ENCODE measurements at places on chromosomes 11 and 22.
A peak's percentile ranks its signal among the peaks of the same experiment; 100 is the strongest.

DNA sequence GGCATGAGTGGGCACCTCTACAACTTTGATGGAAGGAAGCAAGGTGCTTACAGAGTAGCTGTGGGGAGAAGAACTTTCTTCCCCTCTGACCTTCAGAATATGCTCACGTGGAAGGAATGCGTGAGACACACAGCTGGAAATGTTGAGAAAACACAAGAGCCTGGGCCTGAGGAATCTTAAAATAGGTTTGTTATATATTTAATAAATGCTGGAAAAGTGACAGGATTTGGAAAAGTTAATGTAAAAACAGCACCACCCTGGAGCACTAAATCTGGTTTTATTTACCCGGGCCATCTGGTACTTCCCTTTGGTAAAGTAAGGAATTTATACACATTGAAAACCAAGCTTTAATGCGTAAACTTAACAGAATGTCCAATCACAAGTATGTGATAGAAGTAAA, 14.0 kb upstream of the AMPD3 start:
- no peak overlapping the region for H3K4me3 ChIP-seq
- no peak for DNase-seq
- peaks cover 7% of the 10 kb centered on the region for H3K4me1 ChIP-seq
- H3K27ac ChIP-seq = no peak overlapping the region
- no peaks in the 10 kb centered on the region for H3K27me3 ChIP-seq
- H3K36me3 ChIP-seq = no peaks in the 10 kb centered on the region

GRCh38 chr11:117606211-117606610, 190.8 kb downstream of the DSCAML1 start:
- no peak overlapping the region for H3K27ac ChIP-seq
- H3K4me1 ChIP-seq = peaks cover 13% of the 10 kb centered on the region
- DNase-seq = no peak
- peaks cover 20% of the 10 kb centered on the region for H3K27me3 ChIP-seq

DNA sequence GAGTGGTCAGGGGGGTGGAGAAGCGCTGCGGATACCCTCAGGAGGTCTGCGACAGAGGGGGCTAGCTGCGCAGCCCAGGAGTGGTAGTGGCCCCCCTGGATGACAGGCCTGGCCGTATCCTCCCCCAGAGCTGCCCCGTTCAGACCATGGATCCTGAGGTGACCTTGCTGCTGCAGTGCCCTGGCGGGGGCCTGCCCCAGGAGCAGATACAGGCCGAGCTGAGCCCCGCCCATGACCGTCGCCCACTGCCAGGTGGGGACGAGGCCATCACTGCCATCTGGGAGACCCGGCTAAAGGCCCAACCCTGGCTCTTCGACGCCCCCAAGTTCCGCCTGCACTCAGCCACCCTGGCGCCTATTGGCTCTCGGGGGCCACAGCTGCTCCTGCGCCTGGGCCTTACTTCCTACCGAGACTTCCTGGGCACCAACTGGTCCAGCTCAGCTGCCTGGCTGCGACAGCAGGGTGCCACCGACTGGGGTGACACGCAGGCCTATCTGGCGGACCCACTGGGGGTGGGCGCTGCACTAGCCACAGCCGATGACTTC, 505 bp downstream of the NUDT22 start:
- H3K36me3 ChIP-seq = no peaks in the 10 kb centered on the region
- no peak overlapping the region for H3K27ac ChIP-seq
- H3K4me1 ChIP-seq = peaks cover 16% of the 10 kb centered on the region
- DNase-seq = no peak
- H3K27me3 ChIP-seq = no peaks in the 10 kb centered on the region

DNA sequence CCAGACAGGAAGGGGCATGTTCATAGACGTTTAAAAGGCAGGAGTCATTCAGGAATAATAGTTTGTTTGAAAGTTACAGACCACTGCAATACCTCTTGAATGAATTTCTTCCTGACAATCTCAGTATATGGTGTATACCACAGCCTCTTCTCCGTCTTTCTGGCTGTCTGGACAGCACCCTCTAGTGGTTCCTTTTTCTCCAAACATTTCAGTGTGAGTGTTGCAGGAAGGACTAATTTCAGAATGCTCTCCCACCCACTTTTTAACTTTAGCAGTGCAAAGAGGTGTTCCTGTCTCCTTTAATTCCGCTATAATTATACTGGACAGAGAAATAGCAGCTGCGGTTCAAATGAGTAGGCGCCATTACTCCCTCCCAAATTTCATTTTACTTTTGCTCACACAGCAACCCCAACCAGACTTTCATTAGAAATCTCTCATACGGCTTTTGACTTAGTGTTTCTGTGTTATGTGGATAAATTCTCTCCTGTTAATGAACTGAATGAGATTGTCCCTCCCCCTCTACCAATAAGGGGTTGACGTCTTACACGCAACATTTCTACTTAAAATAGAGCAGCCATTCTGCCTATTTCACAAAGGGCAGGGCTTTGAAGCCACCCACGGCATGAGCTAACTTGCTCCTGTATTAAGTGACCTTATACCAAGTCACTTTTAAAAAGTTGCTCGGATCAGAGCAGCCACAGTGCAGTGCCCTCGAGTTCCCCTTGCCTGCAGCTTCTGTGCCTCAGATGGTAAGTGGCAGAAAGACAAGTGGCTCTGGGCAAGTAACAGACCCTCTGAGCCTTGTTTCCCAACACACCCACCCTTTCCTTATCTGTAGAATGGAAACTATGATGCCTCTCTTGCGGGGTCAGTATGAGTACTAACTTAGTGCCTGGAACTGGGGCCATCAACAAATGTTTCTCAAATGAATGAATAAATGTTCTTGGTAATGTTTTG, 368.6 kb downstream of the OPCML start:
- no peak for DNase-seq
- no peak overlapping the region for H3K4me3 ChIP-seq
- H3K36me3 ChIP-seq = no peaks in the 10 kb centered on the region
- peaks cover 13% of the 10 kb centered on the region for H3K4me1 ChIP-seq
- H3K27me3 ChIP-seq = peaks cover 31% of the 10 kb centered on the region

DNA sequence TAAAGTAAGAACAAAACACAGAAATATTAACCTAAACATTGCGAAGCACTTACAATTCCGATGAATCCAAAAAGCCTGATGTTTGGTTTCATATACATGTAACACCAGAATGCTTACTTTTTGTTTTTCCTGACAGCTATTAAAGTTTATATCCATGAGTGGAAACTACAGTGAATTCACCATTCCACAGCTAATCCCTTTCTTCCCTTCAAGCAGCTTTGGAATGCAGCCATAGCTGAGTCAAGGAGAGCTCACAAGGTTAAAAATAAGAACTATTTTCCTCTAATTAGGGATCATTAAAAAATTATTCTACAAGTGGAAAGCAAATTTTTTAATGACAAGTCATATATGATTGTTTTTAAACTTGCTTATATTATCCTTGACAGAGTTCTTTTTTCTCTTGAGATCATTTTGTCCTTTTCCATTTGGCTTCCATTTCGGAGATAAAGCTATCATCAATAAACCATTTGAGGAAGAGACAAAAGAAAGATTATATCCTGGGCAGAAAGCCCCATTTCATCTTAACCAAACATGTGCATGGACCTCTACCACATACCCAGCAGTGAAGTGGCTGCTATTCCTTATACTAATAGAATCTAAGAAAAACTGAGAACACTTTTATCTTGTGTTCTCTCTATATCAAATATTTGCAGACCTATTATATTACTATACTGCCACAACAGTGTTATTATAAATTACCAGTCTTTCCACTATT, 19.7 kb upstream of the FIBIN start:
- no peak overlapping the region for H3K27ac ChIP-seq
- no peak overlapping the region for H3K4me3 ChIP-seq
- no peaks in the 10 kb centered on the region for H3K36me3 ChIP-seq

DNA sequence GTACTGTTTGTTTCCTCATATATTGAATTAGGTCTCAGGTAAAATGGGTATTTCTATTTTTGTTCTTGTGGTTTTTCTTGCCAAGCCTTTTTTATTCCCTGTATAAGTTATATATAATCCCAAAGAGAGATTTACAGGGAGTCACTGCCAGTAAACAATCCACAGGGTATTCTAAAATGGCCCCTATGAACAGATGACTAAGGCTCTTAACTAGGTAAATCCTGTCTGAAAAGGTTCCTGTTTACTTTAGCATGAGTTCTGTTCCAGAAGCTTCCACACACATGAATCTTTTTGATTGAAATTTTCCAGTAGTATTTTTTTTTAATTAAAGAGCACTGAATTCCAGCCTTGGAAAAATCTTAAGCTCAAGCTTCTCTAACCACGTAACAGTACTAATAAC, 552.8 kb upstream of the CCDC179 start:
- peaks cover 2% of the 10 kb centered on the region for H3K4me1 ChIP-seq
- no peak for DNase-seq
- no peak overlapping the region for H3K27ac ChIP-seq
- H3K36me3 ChIP-seq = peaks cover 3% of the 10 kb centered on the region
- no peaks in the 10 kb centered on the region for H3K27me3 ChIP-seq

- no peaks in the 10 kb centered on the region for H3K36me3 ChIP-seq
- H3K27ac ChIP-seq = no peak overlapping the region
- peak overlapping the region; percentile 58 for H3K4me3 ChIP-seq
- H3K27me3 ChIP-seq = peaks cover 52% of the 10 kb centered on the region
- peak; percentile 59 for DNase-seq
These were observed 39.1 kb upstream of the CREB3L1 start for GRCh38 chr11:46238078-46238966.

- no peak for DNase-seq
- H3K36me3 ChIP-seq = no peaks in the 10 kb centered on the region
- no peak overlapping the region for H3K4me3 ChIP-seq
- no peaks in the 10 kb centered on the region for H3K27me3 ChIP-seq
- H3K4me1 ChIP-seq = no peaks in the 10 kb centered on the region
- no peak overlapping the region for H3K27ac ChIP-seq
These were observed 308.2 kb upstream of the CHORDC1 start for GRCh38 chr11:90531001-90531400.

GRCh38 chr22:34879001-34879400, 187.0 kb upstream of the ISX start:
- H3K27me3 ChIP-seq = no peaks in the 10 kb centered on the region
- no peak overlapping the region for H3K27ac ChIP-seq
- no peaks in the 10 kb centered on the region for H3K4me1 ChIP-seq
- no peak for DNase-seq
- no peaks in the 10 kb centered on the region for H3K36me3 ChIP-seq

DNA sequence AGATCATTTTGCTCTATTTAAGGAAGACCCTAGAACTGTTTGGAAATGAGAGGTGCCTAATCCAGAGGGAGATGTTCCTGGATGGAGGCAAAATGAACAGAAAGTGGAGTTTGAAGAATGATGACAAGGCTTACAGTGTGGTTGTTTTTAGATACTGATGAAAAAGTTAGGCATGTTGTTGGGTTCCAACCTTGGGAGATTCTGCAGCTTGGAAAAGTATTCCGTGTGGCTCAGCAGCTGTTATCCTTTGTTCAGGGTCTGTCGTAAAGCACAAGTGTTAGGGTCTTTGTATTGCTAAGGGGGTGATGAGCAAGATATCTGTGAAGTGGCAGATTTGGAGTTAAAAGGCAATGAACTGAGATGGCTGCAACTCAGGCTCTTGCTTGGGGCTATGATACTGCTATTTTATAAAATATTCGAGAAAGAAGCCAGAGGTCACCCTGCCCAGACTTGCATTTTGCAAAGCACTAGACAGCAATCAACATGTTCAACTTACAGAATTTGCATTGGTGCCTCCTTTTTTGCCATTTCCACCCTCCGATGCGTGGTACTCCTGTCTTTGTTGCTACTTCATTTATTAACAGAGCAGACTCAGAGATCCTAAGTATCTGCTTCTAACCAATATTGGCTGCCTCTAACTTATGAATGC, 45.3 kb upstream of the POGLUT3 start:
- DNase-seq = no peak
- peak overlapping the region; percentile 40 for H3K27ac ChIP-seq
- H3K27me3 ChIP-seq = no peaks in the 10 kb centered on the region
- peaks cover 9% of the 10 kb centered on the region for H3K36me3 ChIP-seq
- H3K4me3 ChIP-seq = no peak overlapping the region
- H3K4me1 ChIP-seq = peaks cover 30% of the 10 kb centered on the region

DNA sequence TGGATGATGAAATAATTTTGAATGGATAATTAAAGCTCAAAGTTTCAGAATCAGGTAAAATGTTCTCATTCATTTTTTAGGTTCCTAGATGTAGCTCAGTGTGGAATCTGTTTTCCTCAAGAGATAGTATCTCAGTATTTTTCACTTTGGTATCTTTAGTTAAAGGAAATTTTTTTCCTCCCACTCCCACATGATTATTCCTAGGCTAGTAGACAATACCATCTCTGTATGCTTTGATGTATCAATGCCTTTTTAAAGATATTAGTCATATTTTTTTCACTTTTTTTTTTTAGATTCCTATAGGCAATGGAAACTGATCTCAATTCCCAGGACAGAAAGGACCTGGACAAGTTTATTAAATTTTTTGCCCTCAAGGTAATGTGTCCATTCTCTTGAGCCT, 26.6 kb downstream of the ATG13 start:
- DNase-seq = no peak
- H3K4me3 ChIP-seq = no peak overlapping the region

DNA sequence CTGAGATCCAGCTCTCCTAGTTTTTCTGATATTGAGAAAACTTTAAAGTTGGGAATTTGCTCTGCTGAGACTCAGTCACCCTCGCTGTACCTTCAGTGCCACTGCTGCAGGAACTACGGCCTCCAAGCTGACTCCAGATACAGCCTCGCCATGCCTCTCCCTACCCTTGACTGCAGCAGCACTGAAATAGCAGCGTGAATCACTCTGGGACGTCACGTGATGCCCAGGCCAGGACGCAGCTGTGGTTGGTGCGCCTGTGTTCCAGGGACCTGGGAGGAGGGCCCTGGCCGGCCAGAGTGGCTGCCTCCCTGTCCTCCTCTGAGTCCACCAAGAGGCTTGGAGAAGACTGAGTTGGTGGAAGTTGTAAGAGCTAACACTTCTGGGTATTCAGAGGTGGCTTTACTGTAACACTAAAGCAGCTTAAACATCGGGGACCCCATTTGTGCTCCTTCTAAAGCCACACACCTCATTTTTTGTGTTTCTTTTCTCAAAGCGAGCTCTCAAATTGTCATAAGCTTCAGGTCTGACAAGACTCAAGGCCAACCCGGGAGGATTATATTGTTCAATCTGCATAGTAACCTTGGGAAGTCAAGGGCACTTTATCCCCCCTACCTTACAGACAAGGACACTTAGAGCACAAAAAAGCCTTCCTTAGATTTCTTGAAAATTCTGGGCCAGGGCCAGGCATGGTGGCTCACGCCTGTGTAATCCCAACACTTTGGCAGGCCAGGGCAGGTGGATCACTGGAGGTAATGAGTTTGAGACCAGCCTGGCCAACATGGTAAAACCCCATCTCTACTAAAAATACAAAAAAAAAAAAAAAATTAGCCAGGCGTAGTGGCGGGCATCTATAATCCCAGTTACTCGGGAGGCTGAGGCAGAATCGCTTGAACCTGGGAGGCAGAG, 4.2 kb upstream of the STIP1 start:
- peak overlapping the region; percentile 74 for H3K27ac ChIP-seq
- peak; percentile 40 for DNase-seq
- peaks cover 14% of the 10 kb centered on the region for H3K4me1 ChIP-seq
- no peaks in the 10 kb centered on the region for H3K36me3 ChIP-seq
- H3K27me3 ChIP-seq = no peaks in the 10 kb centered on the region
- no peak overlapping the region for H3K4me3 ChIP-seq
